ENCODE measurements at places on chromosomes 3 and 15.
A peak's percentile ranks its signal among the peaks of the same experiment; 100 is the strongest.

- no peak for DNase-seq
Measured at GRCh38 chr3:140552898-140553297, 125.0 kb upstream of the TRIM42 start.

GRCh38 chr15:90040618-90041017 lies 39.5 kb downstream of the ZNF710 start:
- no peak for DNase-seq

DNA sequence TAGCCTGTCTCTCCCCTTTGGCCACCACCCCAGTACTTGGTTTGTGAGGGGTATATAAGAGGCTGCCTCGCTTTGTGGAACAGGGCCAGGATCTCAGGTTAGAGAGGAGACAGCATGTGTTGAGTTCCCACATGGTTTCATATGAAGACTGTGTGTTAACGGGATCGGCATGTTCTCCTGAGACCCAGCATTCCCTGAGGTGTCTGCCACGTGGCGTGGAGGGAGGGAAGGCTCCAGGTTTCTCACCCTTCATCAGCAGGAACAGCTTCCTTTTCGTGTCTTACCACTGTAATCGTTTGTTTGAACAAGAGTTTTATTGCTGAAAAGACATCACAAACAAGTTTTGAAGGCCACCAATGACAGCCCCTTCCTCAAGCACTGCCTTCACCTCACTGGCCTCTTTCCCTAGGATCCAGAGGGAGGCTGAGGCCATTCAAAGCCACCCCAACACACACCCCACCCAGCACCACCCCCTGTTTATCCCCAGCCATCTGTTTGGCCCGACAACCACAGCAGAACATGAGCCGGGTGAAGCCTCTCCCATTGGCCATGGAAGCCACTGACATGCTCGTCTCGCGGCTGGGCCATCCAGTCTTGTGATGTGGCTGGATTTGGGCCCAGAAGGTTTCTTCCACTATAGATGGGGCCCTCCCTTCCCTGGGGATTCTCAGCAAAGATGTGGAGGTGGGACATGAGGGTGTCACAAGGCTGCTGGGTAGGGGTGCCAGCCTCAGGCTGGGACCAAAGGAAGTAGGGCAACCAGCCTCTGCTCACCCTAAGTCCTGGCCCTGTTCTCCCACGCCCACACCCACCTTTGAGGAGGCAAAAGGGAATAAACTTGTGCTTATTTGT lies 10.0 kb downstream of the BHLHE40 start:
- no peak for DNase-seq

- DNase-seq: no peak
Measured at GRCh38 chr3:124759666-124760401, 29.6 kb downstream of the UMPS start.

GRCh38 chr3:168364967-168365366 lies 269.2 kb upstream of the GOLIM4 start:
- DNase-seq: no peak

DNA sequence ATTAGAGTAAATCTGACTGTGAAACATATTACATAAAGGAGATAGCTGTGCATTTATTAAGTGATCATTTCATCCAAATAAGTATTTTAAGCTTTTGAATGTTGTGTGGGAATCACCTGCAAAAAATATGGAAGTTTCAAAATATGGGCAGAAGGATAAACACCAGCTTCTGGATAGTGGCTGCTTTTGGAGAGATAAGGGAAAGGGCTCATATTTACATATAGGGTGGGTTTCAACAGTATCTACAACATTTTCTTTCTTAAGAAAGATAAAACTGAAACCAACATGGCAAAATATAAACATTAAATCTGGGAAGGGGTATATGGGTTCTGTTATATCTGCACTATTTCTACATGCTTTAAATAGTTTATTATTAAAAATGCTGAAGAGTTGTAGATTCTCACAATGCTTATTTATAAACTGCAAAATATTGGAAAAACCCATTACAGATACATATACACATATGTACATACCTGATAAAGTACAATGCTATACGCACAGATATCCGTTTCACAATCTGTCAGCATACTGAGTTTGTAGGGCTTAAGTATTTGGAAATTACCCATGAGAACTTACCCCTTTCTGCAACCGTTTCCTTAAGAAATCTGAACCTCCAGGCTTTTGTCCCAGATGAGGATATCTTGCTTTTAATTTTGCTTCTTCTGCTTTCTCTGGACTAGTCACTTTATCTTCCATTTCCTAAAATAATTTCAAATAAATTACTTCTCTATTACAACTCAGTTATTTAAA lies 12.1 kb downstream of the ARPP19 start:
- DNase-seq: no peak

DNA sequence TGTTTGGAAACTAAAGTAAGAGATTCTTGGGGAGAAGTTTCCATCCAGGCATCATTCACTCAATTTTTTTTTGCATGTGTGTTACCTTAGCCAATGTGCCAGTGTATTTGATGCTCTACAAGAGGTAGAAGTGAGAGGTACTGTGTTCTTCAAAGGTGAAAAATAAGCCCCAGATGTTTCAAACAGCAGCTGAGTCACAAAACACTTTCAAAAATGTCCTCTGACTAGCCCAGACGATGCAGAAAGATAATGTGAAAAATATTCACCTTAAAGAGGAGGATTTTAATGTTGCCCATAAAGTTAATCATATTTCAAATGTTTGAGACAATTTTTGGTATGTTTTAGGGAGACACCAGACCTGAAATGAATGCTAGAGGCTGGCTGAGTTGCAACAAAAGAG lies 107.7 kb upstream of the RASGRP1 start:
- DNase-seq: no peak

DNA sequence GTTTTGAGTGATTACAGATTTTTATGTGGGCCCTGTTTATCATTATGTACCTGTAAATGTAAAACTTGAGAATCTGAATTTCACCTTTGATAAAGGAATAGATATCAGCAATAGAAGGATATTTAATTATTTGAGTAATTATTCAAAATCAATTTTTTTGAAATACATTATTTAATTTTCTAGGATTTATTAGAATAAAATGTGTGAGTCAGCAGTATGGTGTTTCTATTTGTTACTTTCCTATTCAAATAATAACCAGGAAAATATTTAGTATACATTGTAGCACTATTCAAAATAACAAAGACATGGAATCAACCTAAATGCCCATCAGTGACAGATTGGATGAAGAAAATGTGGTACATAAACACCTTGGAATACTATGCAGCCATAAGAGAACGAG lies 22.1 kb downstream of the CAPN7 start:
- DNase-seq: no peak

- DNase-seq: peak; percentile 14
Measured at GRCh38 chr3:176953106-176954060, 243.9 kb downstream of the TBL1XR1 start.

DNA sequence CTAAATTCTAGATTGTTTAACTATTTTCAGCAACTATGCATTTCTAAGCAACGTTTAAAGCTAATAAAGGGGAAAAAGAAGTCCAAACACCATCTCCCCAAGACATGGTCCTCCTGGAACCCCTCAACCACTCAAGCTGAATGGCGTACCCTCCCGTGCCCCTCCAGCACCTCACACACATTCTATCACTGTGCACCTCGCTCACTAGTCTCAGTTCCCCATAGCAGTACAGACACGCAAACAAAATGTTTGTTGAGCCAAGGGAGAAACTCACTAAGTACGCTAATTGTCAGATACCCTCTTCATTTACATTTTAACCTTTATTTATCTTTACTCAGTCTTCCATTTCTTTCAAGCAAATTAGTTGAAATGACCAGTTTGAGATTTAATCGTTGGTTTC lies 48.8 kb downstream of the ACAP2 start:
- DNase-seq: no peak

DNA sequence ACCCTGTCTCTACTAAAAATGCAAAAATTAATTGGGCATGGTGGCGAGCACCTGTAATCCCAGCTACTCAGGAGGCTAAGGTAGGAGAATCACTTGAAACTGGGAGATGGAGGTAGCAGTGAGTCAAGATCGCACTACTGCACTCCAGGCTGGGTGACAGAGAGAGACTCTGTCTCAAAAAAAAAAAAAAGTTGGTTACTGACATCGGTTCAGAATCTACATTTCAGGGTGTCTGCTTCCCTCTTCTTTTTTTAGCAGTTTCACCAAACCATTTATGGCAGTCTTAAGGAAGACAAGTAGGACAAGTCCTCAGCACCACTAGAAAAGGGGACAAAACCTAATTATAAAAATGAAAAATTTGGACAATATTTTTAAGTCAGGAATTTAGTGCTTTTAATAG lies 3.3 kb upstream of the USP4 start:
- no peak for DNase-seq

- no peak for DNase-seq
Measured at GRCh38 chr15:80733460-80733859, 38.4 kb downstream of the ABHD17C start.

DNA sequence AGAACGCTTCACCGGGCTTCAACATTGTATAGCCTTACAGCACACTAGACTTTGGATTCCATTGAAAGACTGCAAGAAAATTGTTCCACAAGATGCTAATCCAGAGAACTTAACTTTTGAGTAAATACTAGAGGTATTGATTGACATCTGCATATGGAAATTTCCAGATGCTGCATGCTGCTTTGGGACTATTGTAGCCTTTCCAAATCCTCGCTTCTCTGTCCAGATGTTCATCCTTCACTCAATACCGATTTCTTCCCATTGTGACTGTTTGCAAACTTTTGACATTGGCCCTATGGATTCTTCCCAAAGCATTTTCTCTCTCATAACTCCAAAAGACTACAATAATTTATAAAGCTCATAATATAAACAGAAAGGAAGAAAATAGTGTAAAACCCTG lies 41.4 kb downstream of the COL6A6 start:
- DNase-seq: no peak

GRCh38 chr3:108474581-108474980 lies 35.8 kb downstream of the MYH15 start:
- DNase-seq: peak; percentile 60

- peak; percentile 82 for DNase-seq
Measured at GRCh38 chr15:41904541-41905005, 10.7 kb upstream of the SPTBN5 start.

DNA sequence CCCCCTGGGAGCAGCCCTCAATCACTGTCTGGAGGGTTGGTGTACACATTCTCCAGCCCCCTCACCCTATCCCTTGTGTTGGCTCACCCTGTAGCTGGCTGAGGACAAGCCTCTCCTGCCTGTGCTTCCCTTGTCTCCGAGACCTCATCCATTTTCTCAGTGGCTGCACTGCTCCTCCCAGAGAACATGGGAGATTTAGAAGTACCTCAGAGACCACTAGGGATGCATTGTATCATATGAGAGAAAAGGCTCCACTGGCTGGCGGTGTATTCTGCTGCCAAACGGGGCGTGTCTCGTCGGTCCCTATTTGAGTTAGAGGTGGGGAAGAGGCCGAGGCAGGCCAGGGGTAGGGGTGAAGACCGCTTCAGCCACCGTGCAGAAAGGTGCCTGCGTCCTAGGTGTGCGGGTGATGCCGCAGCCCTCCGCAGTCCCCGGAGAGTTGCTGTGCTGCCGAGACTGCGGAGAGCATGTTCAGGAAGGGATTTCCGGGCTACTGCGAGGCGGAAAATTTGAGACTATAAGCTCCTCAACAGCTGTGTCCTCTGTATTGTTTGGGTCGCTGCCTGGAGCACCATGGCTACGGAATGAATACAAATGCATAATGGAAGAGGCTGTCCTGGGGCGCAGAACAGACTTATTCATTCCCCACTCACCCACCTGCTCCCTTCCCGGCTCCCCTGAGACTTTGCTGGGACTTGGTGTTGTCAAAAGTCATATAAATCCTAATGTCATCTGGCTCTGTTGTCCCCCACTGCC lies 43.8 kb downstream of the SPSB4 start:
- DNase-seq: peak; percentile 23

DNA sequence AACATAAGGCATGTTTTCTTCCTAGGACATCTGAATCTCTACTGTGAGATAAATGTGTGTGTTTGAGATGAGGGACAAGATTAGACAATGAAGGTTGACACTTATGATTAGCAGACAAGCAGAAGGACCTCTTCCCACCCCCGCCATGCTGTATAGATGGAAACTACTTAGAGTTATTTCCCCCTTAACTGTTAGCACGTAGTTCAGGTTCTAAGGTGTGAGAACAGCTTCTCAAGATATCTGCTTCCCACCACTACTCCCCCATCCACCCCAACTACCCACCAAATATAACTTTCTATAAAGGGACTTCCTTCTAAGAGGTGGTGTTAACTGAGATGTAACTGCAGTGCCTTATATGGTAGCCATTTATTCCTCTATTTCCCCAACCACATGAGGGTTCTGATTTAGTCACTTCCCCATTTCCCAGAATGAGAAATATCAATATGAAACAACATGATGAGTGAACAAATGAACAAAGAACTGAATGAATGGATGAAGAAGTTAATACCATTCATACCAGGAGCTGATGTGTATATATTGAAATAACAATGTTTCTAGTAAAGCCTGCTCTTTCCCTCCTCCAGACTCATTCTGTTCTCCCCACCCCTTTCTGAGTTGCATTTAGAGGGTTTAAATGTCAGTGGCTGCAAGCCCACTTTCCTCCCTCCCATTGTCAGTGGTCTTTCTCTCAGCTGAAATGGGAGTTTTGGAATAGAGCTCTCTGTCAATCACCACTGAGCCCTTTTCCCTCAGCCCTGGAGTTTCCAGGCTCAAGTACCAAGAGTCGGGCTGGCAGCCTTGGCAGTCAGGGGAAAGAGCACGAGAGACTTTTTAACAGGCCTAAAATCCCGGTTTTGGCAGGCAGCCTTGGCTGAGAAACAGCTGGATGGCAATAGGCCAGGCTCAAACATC lies 7.7 kb upstream of the RFTN1 start:
- DNase-seq: no peak

- DNase-seq: peak; percentile 82
Measured at GRCh38 chr3:120182613-120183511, 88.6 kb upstream of the GSK3B start.

DNA sequence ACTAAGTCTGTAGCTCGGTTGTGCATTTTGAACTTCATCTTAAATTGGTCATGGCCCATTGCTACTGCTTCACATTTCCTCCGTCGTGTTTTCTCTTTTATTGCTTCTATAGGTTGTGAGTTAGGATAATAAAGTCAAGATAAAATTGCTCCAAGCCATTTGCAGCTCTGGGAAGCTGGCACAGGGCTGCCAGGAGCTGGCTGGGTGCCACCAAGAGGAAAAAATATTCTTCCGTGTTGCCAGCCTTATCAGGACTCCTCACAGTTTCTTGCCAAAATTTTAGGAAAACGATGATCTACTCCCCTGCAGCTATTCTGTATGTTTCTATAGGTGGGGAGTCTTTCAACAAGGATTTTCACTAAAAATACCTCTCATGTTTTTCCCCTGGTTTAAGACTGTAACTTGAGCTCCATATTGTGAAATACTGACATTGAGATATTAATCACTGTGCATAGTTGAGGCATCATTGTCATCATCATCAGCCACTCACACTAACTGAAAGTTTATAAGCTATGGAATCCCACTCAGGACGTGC lies 55.4 kb upstream of the PIAS1 start:
- DNase-seq: peak; percentile 30

- peak; percentile 90 for DNase-seq
Measured at GRCh38 chr3:58585005-58585786, 8.0 kb upstream of the FAM107A start.
